ENCODE measurements at places on chromosomes 7 and 10. TPM values are rescaled to one million over a fixed set of nuclear protein-coding genes. Genes with fewer than 3 reads are reported as not detected.

CTNNA3 gene
- not detected for polyA plus RNA-seq

CYP17A1 gene
- not detected for polyA plus RNA-seq

PNLIPRP1 gene
- polyA plus RNA-seq: not detected

CRTAC1 gene
- not detected for polyA plus RNA-seq

TFEC gene
- not detected for polyA plus RNA-seq

Measured in BJ (cell line).